ENCODE measurements at places on chromosomes 1 and 21.

GRCh38 chr1:16067127-16067768 lies 6.2 kb downstream of the FAM131C start:
- no peak for DNase-seq

- DNase-seq = no peak
Observed at GRCh38 chr1:116330846-116331245, 42.2 kb upstream of the ATP1A1 start.

GRCh38 chr1:183689762-183690204 lies 36.7 kb upstream of the APOBEC4 start:
- no peak for DNase-seq

- DNase-seq = no peak
Observed at GRCh38 chr1:174580801-174581200, 133.0 kb downstream of the GPR52 start.

GRCh38 chr1:180594723-180595122 lies 36.0 kb downstream of the OVAAL start:
- no peak for DNase-seq
